ENCODE measurements at places on chromosomes 4 and X.

- no peak for ATAC-seq
These were observed 124.2 kb upstream of the MBNL3 start for GRCh38 chrX:132612821-132613564.

GRCh38 chrX:27251369-27251768, 211.8 kb downstream of the PPP4R3C start:
- ATAC-seq: no peak

GRCh38 chrX:25003066-25003849, 12.5 kb downstream of the ARX start:
- no peak for ATAC-seq

- no peak for ATAC-seq
These were observed 38.1 kb upstream of the CLDN24 start for GRCh38 chr4:183360161-183360919.

GRCh38 chrX:18173494-18174180, 47.0 kb downstream of the BEND2 start:
- ATAC-seq: no peak
